Amniotic stem cell (primary cell): ENCODE measurements at places on chromosomes 5 and 9.
A peak's percentile ranks its signal among the peaks of the same experiment; 100 is the strongest.

- no peak for DNase-seq
These were observed 156.5 kb downstream of the TRIO start for GRCh38 chr5:14299666-14300065.

GRCh38 chr5:22835686-22836085, 17.5 kb downstream of the CDH12 start:
- DNase-seq, result no peak

DNA sequence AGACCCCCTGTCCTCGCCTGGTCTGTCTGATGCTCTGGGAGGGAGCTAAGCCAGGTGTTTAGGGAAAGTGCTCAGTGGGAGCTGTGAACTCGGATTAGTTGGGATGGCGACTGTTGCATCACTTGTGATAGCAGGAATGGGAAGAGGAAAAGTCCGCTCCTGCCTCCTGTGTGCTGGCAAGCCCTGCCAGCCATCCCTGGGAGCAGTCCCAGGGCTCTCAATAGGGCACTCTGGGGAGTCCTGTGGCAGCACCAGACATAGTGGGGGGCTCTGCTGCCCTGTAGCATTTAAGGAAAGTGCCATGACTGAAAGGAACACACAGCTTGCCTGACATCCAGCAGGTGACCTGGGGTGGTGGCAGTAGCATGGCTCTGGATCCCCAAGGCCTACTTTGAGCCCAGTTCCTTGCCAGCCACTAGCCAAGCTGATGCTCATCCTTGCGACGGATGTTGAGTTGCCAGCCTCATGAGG, 81.5 kb downstream of the AMBP start:
- no peak for DNase-seq

- DNase-seq, result no peak
These were observed 186.1 kb downstream of the SNCAIP start for GRCh38 chr5:122498163-122498562.

- DNase-seq, result no peak
These were observed 4.4 kb upstream of the DCTN4 start for GRCh38 chr5:150763023-150763769.

DNA sequence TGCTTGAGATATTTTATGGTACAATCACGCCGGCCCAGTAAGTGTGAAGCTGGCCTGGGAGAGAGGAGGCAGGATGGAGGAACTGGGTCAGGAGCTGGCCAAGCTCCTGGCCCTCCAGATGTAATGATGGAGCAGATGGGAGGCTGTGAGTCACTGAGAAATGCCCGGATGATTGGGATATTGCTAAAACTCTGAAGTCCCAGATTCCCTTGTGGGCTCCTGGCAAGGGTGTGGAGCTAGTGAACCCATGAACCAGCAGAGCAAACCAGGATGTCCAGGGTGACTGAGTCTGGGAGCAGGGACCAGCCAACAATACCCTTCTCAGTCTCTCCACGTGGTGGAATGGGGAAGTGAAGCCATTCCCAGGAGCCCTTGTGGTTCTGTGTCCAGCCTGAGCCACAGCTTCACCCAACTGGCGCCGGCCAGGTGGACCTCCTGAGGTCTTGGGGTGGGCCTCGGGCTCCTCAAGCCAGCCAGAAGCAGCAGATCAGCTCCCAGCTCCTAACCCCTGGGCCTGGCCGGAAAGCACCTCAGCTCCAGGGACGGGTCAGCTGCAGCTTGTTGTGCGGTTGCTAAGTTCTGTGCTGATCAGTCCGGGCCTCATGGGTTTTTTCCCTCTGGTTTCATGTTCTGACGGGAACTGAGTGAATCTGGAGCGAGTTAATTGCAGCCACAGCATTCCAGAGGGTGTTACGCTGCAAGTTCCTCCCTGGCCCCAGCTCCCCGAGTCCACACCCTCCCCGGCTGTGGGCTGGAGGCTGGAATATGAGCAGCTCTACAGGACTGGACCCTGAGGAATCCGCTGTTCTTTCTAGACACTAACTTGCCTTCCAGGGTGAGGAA, 37.6 kb downstream of the DUSP1 start:
- DNase-seq, result peak; percentile 88

DNA sequence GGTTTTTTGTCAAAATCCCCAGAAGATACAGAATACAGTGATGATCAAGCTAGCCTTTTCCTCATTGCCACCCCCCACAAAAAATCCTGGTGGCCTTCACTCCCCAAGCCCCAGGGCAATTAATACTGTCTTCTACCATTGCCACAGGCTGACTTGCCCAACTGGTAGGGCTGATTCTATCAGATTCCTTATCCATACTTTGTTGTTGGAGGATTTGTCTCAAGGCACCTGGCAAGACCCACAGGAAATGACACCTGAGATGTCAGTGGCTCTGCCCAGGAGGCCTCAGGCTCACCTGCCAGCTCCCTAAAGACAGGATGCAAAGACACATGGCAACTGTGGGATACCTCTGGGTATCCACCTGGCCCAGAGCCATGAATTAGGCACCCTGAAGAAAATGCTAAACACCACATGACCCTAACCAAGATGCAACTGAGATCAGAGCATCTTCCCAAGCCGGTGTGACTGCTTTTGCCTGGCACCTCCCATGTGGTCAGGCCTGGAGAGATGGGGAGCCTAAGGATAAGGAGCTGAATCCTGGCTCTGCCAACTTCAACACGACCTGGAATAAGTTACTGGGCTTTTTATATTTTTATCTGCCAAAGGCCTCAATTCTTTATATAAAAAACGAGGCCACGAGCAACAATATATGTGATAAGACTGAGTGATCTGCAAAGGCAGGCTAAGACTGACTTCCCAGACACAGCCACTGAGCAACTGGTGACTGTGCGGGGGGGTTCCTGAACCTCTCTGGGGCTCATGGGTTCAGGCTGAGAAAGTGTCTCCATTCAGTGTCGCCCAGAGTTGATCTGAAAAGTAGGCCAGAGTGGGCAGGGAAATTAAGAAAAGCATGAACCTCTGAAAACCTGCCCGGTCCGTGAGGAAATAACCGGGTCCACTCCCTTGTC, 944 bp downstream of the ATOX1 start:
- no peak for DNase-seq

DNA sequence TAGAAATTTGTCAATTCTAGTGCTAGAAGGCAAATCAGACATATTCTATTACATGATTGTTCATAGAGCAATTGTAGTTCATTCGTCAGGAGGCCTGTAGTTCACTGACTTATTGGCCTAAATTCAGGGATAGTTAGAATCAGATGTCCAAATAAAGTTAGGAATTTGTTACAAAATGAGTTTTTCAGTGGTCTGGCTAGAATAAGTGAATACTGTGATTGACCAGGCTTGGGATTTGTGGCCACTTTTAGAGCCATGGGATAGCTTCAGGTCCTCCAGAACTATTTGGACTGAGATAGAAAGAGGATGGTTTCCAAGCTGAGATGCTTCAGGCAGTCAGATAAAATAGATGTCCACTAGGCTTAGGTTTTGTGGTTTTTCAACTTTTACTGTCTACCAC, 199.1 kb upstream of the MPDZ start:
- no peak for DNase-seq

DNA sequence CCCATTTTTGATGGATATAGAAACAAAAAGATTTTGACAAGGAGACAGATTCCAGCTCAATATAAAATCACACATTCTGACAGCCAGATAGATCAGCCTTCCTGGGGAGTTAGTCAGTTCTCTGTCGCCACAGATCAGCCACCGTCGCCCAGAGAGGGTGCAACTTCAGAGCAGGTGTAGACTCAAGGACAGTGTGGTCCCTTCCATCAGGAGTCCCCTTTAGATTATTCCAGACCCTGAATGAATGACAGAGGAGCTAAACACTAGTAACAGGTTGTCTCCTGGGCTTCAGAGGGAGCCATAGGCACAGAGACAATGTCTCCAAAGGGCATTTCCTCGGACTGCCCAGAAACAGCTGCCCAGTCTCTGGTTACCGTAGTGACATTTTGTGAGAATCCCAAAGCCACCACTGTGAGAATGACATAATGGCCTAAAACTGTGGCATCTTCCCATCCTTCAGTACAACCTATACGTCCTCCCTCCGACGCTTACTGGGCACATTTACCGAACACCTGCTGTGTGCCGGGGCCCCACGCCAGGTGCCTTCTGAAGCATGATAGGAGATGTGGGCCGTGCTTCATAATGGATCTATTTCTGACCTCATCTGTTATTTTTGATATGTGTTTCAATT, 47.4 kb upstream of the SLC2A8 start:
- no peak for DNase-seq

- DNase-seq, result no peak
These were observed 92.2 kb downstream of the PPARGC1B start for GRCh38 chr5:149822301-149822700.

DNA sequence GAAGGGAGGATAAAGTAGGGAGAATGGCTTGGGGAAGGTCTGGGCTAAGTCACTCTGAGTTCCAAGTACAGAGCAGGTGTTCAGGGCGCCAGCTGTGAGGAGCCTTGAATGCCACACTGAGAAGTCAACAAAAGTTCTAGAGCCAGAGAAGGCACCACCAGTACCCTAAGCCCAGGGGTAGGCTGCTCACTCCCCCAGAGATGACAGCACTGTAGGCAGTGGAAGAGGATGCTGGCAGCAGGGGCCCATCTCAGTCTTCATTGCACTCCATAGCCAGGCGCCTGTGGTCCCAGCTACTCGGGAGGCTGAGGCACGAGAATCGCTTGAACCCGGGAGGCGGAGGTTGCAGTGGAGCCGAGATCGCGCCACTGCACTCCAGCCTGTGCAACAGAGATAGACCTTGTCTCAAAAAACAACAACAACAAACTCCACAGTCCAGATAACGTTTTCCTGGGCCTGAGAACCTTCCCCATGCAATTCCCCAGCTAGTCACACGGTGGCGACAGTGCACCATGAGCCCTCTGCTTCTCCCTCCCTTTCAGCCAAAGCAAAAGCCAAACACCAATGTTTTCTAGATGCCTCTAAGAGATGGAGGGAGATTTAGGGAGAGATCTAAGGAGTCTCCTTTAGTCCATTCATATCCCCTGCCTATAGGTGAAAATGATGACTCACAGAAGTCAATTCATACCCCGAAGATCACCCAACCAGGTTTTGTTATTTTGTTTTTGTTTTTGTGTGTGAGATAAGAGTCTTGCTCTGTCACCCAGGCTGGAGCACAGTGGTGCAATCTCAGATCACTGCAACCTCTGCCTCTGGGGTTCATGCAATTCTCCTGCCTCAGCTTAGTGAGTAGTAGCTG, 19.8 kb upstream of the NSD1 start:
- DNase-seq, result no peak

DNA sequence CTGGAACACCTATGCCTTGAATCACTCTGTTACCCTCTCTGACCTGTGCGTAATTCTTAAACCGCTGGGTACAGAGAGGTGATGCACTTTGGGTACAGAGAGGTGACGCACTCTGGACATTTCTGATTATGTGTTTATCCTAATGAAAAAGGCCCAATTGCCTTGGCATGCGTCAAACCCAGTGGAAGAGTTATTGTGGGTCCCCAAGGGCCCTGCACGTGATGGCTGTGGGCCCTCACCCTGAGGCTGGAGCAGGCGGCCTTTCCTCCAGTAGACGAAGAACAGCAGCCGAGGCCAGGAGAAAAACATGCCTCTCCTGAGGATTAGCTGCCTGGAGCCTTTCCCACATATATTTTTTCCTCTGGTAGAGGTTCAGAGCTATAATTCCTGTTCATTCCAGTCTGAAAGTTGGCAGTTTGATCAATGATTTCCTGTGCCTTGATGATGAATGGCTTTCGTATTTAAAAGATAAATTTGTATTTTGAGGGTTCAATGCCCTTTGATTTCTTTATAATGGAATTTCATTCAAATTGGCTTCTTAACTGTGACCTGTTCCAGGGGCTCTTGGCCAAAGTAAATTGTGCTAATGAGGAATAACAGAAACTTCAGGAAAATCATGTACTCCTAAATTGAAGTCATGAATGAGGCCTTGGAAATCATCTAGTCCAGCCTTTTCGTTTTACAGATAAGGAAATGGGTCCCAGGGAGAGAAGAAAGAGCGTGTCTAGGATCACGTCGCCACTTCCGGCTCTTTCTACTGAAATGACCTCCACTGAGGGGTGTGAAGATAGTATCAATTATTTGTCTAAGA, 22.8 kb downstream of the ACER2 start:
- DNase-seq, result no peak

DNA sequence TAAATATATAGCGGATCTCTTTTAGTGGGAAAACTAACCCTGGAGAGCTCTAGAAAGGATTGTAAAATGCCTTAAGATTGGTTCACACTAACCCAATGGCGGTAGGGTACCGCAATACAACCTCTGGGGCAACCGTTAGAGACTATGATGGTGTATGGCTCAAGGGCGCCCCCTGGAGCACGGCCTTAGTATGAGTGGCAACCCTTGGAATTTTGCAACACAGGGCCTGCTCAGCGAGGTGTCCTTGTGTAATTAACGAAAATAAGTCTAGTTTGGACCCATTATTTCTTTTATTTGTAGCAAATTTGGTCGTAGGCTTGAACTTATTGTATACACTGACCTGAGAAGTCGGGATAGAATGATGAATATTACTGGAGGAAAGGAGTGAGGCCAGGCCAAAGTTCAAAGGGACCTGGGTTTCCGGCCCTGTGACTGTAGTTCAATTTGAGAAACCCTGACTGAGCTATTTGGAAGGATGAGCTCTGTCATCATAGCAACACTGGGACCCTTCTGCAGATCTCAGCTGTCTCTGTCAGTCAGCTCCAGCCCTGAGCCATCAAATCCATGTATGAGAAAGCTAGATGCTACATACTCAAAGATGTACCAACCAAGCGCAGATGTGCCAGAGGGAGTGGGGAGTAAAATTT, 54.8 kb downstream of the CAMK4 start:
- no peak for DNase-seq

- no peak for DNase-seq
These were observed 659.8 kb downstream of the IRX1 start for GRCh38 chr5:4255441-4255840.

- DNase-seq, result no peak
These were observed 277.0 kb downstream of the SMARCA2 start for GRCh38 chr9:2291980-2292704.

GRCh38 chr5:32586276-32586599, 881 bp downstream of the SUB1 start:
- DNase-seq, result no peak

- DNase-seq, result no peak
These were observed 388 bp downstream of the ANKS6 start for GRCh38 chr9:98795970-98796363.

DNA sequence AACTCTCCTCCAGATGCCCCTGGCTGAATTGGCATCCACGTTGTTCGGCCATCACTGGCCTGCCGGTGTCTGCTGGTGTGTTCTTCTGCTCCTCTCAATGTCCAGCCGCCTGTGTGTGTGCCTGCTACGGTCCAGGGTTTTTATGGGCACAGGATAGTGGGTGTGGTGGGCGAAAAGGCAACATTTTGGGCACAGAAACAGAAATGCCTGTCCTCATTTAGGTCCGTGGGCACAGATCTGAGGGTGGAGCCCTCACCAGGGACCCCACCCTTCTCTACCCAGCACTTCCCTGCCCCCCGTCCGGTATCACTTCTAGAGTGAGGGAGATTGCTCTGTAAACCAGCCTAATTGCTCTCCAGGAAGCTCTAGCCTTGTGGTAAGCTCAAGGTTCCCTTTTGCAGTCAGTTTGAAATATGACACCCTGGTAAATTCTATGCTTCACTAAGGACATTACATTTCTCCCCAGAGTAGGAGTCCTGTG, 410.1 kb downstream of the MAT2B start:
- DNase-seq, result no peak
